ENCODE measurements at places on chromosomes 1 and 21.

- no peak for DNase-seq
These were observed 123.0 kb upstream of the IGSF21 start for GRCh38 chr1:17984583-17984982.

- no peak for DNase-seq
These were observed 180.6 kb downstream of the COL24A1 start for GRCh38 chr1:85975912-85976371.

DNA sequence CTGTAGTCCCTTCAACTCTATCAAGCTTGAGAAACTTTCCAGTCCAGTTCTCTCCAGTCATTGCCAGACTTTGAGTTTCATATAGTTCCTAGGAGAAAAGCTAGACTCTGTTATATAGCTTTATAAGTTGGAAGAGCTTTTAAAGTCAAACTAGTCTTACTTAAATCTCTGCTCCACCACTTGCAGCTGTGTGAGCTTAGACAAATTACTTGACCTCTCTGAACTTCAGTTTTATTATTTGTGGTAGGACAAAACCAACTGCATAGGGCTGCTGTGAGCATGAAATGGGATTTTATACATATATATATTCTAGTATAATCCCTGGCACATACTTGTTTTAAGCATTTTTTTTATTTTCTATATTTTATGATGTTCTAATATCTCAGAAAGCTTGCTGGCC, 338.7 kb upstream of the NR5A2 start:
- no peak for DNase-seq

DNA sequence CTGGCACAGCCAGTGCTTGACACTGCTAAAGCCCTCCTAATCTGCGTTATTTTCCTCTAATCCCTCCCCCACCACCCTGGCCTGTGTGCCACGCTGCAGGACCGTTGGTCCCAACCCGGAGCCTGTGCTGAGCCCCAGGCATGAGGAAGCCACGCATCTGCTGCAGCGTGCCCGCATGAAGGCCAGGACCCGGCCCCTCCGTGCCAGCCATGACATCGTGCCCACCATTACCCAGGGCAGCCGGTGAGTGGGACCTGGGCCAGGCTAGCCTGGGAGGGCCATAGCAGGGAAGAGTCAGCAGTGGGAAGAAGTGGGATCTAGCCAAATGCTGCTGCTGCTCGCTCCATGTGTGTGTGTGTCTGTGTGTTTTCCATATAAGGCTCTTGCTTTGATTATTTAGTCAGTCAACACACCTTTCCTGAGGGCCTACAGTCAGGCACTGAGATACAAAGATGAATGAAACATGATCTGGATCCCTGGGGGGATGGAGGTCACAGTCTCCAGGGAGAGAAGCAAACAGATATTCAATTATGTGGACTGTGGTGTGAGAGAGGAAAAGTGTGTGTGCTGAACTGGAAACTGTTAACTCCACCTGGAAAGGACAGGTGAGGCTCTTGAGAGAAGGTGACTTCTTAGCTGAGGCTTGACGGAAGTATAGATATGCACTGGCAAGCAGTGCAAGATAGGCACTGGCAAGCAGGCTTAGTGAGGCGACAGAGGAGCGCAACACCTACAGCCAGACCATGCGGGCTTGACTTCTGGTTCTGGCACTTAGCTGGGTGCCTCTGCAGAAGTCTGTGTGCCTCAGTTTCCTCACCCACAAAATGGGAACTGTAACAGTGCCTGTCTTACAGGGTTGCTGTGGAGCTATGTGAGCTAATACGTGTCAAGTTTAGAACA, 15.9 kb downstream of the KIAA1614 start:
- DNase-seq = no peak

DNA sequence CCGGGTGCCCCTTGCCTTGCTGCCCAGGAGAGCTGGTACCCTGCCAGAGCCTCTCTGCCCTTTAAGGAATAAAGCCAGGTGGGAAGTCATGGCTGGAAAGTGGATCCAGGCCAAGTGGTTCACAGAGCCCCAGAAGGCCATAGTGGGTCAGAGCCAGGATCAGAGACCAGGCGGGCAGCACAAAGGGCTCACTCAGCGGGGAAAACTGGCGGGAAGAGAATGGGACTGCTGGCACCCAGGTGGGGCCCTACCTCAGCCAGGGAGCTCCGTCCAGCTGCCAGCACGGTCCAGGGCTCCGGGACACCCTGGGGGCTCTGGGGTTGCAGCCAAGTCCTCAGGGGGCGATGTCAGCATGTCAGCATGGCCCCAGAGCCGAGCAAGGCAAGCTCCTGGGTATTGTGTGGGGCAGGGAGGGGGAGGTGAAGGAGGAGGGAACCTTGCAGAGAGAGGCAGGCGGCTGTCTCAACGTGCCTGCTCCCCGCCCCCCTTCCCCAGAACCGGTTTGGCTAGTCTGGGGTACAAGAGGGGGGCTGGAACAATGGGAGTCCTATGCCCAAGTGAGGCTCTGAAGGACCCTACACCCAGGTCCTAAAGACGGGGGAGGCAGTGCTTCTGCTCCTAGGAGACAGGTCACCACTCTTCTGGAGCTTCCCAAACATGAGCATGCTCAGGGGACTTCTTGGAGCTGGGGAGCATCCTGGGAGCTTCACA, at the start of gene ARHGEF19:
ARHGEF19 (minus strand) TSS at position 402 of the 711 bp plus-strand sequence. CDS start 3,598 bp downstream, outside the sequence.
- DNase-seq = peak; percentile 73

DNA sequence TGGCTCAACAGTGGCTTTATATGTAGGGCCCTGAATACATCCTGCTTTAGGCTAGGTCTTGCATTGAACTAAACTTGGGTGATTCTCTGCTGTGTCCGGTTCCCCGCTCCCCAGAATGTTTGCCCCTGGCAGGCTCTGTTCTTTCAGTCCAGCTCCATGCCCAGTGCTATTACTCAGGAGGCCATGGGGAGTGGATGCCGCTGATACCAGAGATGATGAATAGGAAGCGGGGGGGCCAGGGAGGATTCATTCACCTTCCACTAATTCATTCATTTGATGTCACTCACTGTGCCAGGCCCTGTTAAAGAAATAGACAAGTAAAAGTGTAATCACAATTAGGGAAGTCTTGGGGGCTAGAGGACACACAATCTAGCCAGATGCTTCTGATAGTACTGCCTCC, 83.8 kb downstream of the TMEM53 start:
- DNase-seq = no peak

- DNase-seq = no peak
These were observed 28.2 kb downstream of the CDCA8 start for GRCh38 chr1:37720231-37721130.

GRCh38 chr1:22884806-22885530, 87.7 kb downstream of the LACTBL1 start:
- no peak for DNase-seq

DNA sequence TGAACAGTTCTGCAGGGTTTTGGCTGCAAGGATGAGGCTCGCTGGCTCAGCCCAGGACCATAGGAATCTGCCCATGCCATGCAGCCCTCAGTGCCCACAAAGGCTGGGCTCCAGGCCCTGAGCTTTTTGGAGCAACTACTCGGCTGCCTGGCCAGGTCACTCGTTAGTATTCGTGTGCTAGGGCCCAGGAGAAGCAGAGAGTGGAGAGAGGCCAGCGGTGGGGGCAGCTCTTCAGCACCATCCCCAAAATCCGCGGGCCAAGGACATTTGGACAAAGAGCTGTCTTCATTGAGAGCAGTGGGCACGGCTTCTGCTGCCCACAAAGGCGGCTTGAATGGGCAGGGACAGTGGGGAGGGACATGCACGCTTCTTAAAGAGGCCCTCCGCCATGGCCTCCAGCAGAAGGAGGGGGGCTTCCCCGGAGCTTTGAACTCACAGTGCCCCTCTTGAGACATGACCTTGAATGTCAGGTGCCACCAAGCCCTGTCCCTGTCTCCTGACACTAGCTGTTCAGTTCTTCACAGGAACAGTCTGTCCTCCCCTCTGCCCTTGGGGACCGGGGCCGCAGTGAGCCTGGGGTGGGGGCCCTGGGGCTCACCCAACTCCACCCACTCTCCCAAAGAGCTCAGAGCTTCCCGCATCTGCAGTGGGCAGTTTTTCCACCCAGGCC, 106.1 kb upstream of the ARHGEF16 start:
- no peak for DNase-seq

DNA sequence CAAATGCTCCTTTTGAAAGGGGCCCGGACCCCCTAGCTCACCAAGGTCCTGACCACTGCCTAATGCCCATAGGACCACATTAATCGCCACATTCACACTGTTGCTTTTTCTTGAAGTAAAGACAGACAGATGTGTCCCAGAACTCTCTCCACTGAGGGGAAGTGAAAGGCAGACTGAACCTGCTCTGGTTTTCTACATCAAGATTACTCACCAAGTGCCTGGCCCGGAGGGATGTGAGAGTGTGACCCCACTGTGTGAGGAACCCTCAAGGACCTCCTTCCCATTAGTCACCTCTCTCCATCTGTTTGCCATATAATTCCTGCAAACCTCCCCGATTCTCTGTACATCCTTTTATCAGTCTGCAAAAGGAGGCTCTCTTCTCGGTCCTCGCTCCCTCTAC, 381.5 kb downstream of the OMA1 start:
- no peak for DNase-seq

GRCh38 chr1:8040586-8040985, 14.5 kb upstream of the ERRFI1 start:
- DNase-seq = no peak

DNA sequence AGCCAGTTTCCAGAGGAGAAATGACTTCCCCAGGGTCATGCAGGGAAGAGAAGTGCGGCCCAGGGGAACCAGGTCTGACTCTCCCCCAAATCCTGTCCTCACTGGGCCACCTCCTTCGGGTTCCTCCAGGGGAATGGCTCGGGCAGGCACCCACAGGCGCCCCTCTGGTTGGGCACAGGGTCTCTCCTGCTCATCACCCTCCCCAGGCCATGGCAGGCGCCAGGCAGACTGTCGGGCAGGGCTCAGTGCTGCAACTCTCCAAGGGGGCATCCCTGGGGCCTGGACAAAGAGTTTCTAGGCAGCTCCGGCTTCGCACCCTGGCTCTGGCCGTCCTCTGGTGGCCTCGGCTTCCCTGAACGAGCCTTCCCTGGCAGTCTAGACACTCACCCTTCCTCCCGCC, 75.6 kb downstream of the MEGF6 start:
- DNase-seq = no peak

- DNase-seq = no peak
These were observed 2.2 kb downstream of the SPATC1L start for GRCh38 chr21:46181953-46182547.

All from umbilical cord (tissue), 2 donors.